ENCODE measurements at places on chromosomes 16 and 17.

DNA sequence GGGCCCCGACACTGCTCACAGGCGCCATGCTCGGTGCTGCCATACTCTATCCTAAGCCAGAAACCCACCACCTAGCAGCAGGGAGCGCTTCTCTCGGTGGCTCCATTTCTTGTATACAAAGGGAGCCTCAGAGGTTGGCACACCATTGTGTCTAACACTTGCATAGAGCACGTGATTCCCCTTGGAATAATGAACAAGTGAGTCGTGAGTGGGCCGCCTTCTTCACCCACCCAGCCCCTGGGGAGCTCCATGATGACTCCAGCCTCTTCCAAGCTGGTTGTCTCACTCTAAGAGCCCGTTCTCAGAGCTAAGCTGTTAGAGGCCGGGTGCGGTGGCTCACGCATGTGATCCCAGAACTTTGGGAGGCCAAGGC is 82.3 kb upstream of the ZNF469 start:
- no peak for DNase-seq

DNA sequence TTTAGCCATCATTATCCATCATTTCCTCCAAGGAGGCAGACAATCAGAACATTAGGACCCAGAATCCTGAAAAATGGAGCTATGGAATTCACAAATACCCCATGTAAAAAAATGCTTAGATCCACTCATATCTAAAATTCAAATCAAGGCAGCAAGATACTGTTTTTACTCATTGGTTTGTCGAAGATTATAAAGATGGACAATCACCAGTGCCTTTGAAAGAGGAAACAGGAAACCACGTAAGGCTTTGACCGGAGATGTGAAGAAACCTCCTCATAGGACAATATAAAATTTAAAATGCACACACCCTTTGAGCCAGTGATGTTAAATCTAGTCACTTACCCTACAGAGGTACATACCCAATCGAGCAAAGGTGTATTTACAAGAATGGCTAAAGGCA is 130.0 kb downstream of the XYLT1 start:
- no peak for DNase-seq

DNA sequence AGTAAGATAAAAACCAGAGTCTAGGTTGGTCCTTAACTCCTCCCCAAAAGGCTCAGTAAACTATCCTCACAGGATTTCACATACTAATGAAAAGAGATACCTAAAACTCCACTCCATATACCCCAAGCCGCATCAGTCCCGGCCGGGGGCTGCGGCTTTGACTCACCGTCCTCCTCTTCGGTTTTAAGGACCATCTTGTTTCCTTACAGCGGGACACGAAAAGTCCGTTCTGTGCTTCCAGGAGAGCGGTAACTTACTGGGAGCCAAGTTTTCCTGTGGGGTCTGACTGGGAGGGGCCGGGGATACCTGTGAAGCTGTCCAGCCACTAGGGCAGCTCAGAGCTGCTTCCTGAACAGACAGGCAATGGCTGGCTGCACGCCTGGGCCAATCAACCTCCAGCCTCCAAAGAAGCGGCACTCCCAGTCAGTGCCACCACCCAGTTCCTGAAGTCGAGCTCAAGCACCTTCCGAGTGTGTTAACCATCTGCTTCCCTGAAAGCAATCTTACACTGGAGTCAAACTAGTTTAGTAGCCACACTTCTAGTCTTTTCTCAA is 45.5 kb downstream of the CYTH1 start:
- DNase-seq = no peak

- no peak for DNase-seq
Measured at GRCh38 chr17:44362949-44363612, 572 bp downstream of the FAM171A2 start.

DNA sequence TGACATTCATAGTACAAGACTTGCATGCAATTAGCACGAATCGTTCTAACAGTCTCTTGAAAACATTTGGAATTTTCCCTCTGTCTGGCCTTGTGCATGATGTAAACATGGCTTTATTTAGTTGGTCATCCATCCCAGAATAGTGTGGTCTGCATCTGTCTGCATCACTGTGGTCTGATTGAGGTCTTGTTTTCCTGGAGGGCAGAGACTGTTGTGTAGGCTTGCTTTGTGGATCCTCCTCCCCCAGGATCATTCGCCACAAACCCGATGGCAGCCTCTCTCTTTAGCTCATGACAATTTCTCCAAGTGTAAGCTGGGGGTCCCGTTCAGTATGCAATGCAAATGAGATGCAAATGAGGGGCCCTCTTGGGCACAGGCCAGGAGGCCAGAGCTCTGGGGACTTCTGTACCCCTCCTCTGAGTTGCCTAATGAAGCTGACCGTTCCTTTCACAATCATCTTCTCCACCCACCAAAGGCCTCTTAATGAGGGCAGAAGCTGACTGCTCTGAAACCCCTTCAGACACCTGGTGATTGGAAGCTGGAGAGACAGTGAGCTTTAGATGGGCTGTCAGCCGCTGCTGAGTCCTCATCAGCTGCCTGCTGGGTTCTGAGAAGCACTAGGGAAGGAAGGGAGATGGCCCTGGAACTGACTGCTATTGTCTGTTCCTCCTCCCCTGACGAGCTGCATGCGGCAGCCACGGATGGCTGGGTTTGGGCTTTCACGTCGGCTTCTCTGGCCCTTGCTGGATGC is 201.2 kb upstream of the CACNG3 start:
- DNase-seq = no peak

GRCh38 chr16:27154705-27155521 is 48.4 kb upstream of the KDM8 start:
- DNase-seq = peak; percentile 33

GRCh38 chr16:62253966-62254365 is 217.7 kb upstream of the CDH8 start:
- DNase-seq = no peak

- peak; percentile 25 for DNase-seq
Measured at GRCh38 chr16:53053967-53054669, 673 bp upstream of the CHD9 start.

DNA sequence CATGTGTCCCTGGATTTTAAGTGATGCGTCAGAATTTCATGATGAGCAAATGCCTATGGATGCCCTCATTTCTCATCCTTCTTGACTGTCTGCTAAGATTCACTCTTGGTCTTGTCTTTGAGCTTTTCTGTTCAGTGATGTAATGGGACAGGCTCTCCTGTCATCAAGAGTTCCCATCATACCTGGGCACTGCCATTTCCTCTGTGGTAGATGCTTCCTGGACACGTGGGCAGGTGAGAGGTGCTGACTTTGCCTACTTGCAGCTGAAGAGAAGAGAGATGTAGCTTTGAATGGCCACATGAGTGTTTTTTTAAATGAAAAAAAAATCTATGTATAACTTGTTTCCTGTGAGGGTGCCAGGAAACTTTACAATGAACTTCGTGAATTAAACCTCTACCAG is 557.7 kb downstream of the MAF start:
- DNase-seq = no peak

GRCh38 chr16:56797861-56798260 is 67.1 kb upstream of the SLC12A3 start:
- DNase-seq = no peak
